ENCODE measurements at places on chromosomes 1 and 21.

GRCh38 chr1:100631015-100631551, 88.5 kb upstream of the VCAM1 start:
- DNase-seq = no peak

DNA sequence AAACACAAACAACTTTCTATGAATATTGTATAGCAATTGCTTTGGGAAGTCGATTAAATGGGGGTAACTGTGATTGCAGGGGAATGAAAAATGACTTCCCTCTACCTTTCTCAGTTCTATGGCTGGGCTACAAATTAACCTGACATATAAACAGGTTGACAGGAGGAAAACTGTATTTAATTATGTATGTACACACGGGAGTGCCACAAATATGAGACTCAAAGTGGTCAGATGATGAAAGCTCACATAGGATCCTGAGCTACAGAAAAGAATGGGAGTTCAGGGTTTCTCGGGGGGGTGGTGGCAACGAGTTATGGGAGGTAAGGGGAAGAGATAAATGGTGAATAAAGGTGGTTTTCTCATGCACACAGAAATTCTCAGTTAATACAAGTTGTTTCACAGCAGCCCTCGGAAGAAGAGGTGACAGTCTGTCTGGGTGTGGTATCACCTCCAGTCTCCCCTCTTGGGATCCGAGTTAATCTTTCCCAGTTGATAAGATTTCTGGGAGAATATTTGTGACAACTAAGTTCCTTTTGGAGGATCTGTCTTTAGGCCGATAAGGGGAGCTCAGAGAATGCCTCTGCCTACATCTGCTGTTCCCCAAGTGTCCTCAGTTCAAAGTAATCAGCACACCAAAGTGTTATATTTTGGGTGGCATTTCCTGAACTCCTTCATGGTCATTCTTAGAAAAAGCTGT, 26.3 kb downstream of the GADD45A start:
- DNase-seq = no peak

DNA sequence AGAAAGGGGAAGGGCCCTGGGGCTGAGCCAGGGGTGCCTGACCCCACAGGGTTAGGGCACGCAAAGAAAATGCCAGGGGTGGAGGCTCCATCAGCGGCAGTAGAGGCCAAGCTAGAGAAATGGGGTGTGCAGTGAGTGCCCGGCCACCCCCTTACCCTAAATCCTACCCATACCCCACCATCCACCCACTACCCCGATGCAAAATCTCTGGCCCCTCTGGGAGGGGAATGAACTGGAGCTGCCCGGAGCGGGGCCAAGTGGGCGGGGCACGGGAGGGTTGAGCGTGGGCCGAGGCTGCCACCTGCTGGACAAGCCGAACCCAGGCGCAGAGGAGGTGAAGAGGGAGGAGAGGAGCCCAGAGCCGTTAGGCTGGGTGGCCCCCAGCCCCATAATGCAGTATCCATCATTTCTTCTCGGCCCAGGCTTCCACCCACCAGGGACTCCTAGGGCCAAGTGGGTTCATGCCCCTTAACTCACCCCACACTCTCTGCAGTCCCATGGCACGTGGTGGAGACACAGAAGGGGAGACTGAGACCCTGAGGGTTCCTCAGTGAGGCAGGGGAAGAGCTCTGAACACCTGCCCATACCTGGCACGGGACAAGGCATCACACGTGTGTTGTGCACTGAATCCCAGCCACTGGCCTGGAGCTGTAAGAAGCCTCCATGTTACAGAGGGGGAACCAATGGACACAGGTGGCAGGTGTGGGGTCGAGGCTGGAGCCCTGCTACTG, 1.4 kb upstream of the C1QC start:
- DNase-seq = peak; percentile 51

- no peak for DNase-seq
Measured at GRCh38 chr1:230149751-230150584, 82.9 kb downstream of the GALNT2 start.

- no peak for DNase-seq
Measured at GRCh38 chr1:114854693-114855320, at the start of gene SYCP1. SYCP1 (plus strand) TSS chr1:114854863; CDS start chr1:114855465, 602 bp downstream.

GRCh38 chr1:235648954-235649367, 623 bp downstream of the GNG4 start:
- DNase-seq = peak; percentile 30

- no peak for DNase-seq
Measured at GRCh38 chr1:113684153-113684541, 75.1 kb downstream of the PHTF1 start.

DNA sequence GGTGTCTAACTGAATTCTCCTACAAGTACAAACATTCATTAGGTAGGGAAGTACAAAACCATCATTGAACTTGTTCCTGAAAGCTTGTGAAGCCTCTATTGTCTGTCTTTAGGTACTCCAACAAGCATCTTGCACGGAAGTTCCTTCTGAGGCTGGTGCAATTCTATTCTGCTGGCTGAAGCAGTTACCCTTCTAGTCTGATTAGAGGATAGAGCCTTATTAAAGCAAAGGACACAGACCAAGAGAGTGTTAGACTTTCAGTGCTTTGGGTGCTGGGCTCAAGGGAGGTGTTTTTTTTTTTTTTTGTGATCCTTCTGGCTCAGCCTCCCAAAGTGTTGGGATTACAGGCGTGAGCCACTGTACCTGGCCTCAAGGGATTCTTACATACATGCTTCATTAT, 43.8 kb downstream of the HHAT start:
- no peak for DNase-seq

- no peak for DNase-seq
Measured at GRCh38 chr1:69191335-69191734, 376.4 kb upstream of the LRRC7 start.

DNA sequence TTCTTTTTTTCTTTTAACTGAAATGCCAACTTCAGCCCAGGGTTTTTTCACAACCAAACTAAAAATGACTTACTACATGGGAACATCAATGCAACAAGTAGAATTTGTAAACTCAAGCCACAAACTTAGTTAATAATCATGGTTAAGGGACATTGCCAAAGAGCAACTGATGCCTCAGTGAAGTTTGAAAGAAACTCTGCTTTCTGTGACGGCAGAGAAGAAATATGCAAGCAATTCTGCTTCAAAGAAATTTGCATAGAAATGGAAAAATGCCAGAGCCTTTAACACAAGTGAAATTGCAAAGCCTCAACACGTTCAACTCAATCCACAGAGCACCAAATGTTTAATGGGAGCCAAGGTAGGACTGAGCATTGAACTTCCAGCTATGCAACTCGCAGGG, 5.0 kb upstream of the CHD5 start:
- DNase-seq = no peak

GRCh38 chr1:108877348-108878159, 769 bp downstream of the GPSM2 start:
- DNase-seq = no peak

- no peak for DNase-seq
Measured at GRCh38 chr1:159838715-159839114, 12.0 kb downstream of the SLAMF8 start.

DNA sequence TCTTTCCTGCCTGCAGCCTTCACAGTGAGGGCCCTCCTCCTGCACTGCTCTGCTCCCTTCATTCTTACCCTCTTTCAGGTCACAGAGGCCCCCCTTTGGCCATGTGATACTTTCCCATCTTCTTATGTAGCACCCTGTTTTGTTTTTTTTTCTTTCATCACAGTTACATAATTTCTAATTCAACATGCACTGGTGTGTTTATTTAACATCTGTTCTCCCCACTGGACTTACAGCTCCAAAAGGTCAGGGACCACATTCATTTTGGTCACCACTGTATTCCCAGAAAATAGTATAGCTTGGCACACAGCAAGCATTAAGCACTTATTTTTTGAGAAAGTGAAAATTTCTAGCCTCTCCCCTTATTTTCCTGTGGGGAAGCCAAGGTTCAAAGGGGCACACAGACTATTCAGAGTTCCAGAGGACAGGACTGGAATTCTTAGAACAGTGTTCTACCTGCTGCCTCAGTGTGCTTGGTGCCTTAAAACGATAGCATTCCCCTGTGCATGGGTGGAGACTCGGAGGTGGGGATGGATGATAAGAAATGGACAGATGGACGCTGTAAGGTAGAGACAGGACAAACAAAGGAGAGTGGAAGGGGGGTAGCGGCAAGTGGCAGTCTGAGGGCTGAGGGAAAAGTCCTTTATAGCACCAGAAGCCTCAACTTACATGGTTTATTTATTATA, 5.3 kb downstream of the DENND2D start:
- no peak for DNase-seq

DNA sequence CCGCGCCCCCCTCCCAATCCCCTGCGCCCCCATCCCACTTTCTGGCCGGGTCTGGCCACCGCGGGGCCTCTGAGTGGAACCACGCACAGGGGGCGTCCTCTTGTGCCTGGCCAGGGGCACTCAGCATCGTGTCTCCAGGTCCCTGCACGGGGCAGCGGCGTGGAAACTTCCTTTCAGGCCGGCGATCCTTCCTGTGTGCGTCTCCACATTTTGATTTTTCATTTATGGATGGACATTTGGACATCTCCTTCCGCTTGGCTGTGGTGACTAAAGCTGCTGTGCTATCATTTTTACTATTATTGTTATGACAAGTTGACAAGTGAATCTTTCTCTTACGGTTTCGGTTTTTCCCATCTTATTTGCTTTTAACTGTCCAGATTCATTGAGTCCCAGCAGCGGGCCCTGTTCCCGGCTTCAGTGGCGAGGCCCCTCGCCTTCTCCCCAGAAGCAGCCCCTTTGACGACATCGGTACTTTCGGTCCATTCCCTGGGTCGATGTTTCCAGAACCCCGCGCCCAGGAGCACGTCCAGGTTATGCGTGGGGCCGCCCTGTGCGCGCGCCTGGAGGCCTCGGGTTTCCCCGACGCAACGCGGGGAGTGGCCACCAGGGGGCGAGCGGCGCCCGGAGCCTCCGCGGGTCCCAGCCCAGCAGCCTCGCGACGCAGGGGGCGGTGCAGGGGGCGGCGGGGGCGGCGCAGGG, 12.4 kb upstream of the SLC19A1 start:
- DNase-seq = peak; percentile 78

DNA sequence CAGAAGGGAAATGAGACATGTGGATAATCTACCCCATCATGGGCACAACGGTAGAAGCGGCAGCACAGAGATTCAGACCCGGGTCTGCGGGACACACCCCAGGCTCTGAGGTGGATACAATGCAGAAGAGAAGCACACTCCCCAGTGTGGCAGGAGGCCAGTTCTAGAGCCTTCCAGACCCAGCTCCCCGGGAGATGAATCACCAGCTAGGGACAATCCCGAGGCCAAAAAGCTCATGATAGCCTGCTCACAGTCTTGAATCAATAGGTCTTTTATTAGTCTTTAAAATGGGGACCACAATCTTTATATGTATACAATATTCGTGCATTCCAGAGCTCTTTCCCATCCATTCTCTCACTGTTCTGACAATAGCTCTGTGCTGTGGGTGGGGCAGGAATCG, 57.3 kb upstream of the DIRAS3 start:
- no peak for DNase-seq

DNA sequence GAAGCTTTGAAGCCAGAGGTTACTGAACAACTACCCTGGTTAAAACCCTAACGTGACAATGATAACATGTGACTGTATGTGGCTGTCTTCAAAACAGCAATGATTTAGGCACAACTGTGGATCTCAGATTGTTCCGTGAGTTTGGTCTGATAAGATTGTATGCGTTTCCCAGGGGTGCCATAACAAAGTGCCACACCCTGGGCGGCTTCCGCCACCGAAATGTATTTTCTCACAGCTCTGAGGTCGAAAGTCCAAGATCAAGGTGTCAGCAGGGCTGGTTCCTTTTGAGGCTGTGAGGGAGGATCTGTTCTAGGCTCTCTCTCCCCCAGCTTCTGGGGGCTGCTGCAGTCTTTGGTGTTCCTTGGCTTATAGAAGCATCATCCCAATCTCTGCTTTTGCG, 29.5 kb upstream of the ERG start:
- DNase-seq = no peak

- DNase-seq = no peak
Measured at GRCh38 chr1:53332186-53332564, 4.3 kb upstream of the LRP8 start.

DNA sequence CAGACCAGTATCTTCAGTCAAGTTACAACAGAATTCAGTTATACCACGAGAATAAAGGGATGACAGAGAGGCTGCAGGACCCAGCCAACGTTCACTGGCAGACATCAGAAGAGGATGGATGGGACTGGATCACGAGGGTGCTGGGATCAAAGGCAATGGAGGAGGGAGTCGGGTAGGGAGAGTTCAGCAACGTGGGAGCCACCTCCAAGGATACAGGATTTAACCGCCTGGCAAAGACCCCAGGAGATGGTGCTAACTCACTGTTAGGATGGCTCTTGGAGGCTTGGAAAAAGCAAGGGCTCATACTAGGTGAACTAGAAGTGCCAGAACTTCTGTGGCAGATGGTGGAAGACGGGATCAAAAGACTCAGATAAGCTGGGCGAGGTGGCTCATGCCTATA, 99.1 kb upstream of the DISP3 start:
- DNase-seq = no peak

GRCh38 chr1:15410223-15410883, 665 bp downstream of the EFHD2 start:
- no peak for DNase-seq

DNA sequence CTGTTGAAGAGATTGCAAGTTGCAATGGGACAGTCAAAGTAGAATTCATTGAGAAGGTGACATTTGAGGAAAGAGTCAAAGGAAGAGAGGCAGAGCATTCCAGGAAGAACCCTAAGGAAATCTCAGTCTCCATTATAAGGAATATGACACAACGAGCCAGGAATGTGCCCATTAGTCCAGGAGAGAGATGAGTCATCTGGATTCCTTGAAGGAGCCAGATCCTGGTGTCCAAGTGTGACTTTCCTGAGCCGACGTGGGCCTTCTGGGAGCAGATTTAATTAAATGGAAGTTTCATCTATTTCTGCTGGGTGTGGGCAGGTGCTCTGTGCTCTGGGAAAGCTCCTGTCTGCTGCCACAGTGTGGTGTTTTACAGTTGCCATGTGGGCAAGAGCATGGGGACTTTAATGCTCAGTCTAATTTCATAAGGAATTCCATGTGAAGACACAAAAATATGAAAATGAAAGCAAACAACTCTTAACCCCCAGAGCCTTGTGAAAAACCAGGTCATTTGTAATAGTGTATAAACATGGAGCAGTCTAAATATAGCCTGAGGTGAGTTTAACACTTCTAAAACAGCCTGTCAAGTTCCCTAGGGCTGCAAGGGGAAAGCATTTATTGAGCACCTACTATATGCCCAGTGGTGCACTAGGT, 111.4 kb upstream of the ARTN start:
- no peak for DNase-seq

DNA sequence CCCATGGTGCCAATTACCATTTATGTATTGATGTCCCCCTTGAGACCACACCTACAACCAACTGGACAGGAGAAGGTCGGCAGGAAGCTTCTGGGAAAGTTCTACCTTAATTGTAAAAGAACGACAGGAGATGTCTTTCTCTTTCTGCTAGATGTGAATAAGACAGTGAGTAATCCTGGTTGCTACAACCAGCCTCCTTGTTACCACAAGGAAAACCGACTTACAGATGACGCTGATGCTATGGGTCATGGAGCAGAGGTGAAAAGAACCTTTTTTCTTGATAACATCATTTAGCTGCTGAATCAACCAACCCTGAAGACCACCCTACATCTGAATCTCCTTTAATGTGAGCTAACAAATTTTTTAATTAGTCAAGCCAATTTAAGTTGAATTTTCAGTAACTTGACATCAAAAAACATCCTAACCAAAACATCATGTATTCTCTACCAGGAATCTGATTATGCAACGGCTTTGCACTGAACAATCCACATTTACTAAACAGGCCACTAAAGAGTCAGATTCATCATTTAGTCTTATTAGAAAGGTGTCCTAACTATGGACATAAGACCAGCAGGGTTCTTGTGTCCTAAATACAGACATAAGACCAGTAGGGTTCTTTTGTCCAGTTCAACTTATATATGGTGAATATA, 23.0 kb downstream of the RGS2 start:
- no peak for DNase-seq

GRCh38 chr1:32992489-32993323, 28.1 kb upstream of the RNF19B start:
- DNase-seq = no peak

- DNase-seq = no peak
Measured at GRCh38 chr21:27024971-27025370, 58.1 kb upstream of the ADAMTS5 start.
